ENCODE measurements at places on chromosomes 1 and 21.

DNA sequence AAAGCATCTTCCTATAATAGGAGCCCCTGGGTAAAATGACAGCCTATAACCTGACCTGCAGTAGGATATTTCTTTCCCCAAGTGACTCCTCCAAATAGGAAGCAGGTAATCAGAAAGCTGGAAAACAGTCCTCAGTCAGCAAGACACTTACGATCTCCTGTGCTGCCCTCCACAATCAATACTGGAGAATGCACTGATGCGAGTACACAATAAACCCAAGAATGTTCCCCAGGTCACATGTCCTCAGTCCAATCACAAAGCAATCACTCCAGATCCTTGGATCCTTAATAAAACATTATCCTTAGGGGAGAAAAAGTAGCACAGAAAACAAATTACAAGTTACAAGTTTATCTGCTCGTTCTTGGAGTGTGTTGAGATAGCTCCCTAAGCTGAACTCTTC, 233.1 kb downstream of the SLC45A1 start:
- no peaks in the 10 kb centered on the region for H3K36me3 ChIP-seq
- H3K4me1 ChIP-seq = peaks cover 4% of the 10 kb centered on the region
- H3K27me3 ChIP-seq = no peaks in the 10 kb centered on the region
- no peak overlapping the region for H3K27ac ChIP-seq
- DNase-seq = no peak

DNA sequence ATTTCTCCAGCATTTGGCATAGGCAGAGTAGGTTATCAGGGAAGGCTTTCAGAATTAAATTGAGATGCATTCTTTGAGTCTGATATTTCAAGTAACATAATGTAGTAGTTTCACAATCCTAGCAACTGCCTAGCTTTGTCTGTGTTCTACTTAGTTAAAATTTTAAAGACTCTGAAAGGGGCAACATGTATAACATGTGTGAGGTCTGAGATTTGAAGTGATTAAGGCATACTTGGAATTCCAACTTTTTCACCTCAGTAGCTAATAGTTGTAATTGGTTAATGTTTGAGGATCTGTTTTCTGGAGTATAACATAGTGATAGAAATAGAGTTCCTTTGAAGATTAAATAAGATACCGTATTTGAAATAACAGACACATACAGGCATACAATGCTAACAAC, 335.2 kb upstream of the BEND5 start:
- no peak for DNase-seq
- H3K4me1 ChIP-seq = no peaks in the 10 kb centered on the region
- no peaks in the 10 kb centered on the region for H3K36me3 ChIP-seq
- no peak overlapping the region for H3K4me3 ChIP-seq
- no peaks in the 10 kb centered on the region for H3K27me3 ChIP-seq

GRCh38 chr1:81878538-81878937, 77.8 kb downstream of the ADGRL2 start:
- H3K27me3 ChIP-seq = no peaks in the 10 kb centered on the region
- no peak for DNase-seq
- no peak overlapping the region for H3K4me3 ChIP-seq

- H3K4me3 ChIP-seq = no peak overlapping the region
- peaks cover 25% of the 10 kb centered on the region for H3K36me3 ChIP-seq
- H3K27me3 ChIP-seq = no peaks in the 10 kb centered on the region
- peaks cover 21% of the 10 kb centered on the region for H3K4me1 ChIP-seq
- H3K27ac ChIP-seq = peak overlapping the region; percentile 40
These were observed 99.5 kb upstream of the BMP8A start for GRCh38 chr1:39391691-39392679.

- H3K27me3 ChIP-seq = no peaks in the 10 kb centered on the region
- DNase-seq = no peak
- no peak overlapping the region for H3K4me3 ChIP-seq
- no peaks in the 10 kb centered on the region for H3K4me1 ChIP-seq
These were observed 27.0 kb downstream of the DPYD start for GRCh38 chr1:97893844-97894243.
